ENCODE measurements at places on chromosomes 12 and 14.

- no peak for DNase-seq
Observed at GRCh38 chr12:76539727-76540126, 19.8 kb downstream of the OSBPL8 start.

DNA sequence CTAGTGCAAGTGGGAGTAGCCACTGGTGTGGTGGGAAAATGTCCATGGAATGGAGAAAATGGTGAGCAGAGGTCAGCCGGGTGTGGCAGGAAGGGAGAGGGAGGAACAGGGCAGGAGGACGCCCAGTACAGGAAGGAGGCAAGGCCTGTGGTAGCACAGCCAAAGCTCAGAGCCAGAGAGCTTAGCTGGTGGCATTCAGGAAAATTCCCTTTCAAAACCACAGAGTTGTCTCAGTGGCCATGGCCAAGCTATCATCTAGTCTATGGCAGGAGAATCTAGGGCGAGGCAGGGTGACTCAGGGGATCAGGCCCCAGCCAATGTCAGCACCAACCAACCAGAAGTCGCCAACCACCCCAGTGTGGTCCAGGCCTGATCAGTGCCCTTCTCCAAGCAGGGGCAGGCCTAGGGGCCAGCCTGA lies 67.7 kb upstream of the DDX11 start:
- DNase-seq, result no peak

GRCh38 chr12:106583242-106584103 lies 669 bp downstream of the RFX4 start:
- peak; percentile 77 for DNase-seq

DNA sequence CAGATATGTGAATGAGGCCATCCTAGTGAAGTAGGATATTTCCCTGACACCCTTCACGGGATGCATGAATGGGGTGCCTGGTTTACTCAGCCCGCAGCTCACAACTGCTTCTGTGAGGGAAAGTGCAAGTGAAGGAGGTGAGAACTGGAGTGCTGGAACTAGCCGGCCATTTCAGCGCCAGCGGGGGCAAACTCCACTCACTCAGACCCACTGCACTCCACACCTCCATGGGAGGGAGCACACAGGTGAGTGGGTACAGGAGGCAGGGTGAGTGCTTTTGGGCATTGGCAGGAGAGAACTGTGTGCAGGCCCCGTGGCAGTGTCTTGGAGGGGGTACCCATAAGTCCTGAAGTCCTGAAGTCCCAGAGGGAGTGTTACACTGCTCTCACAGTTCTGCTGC lies 1008.4 kb downstream of the SLC6A15 start:
- DNase-seq, result no peak

DNA sequence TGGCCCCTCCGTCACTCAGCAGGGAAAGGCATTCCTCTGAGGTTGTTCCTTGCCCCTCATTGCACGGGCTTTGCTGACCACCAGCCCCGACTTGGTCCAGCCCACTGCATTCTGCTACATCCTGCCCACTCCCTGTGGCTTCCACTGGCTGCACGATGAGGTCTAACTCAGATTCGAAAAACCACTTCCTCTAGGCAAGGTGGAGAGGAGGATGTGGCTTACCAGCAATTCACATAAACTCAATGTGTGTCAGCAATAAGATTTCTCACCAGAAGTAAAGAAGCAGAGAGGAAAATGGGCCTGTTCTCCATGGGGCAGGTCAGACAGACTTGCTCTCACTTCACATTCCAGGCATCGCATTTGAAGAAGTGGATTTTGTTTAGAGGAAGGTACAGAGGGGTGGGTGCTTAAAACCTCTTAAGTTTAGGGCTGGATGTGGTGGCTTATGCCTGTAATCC lies 14.7 kb downstream of the GPR68 start:
- no peak for DNase-seq

Measured in right kidney (tissue), 9 donors.